ENCODE measurements at places on chromosomes 4 and X.

DNA sequence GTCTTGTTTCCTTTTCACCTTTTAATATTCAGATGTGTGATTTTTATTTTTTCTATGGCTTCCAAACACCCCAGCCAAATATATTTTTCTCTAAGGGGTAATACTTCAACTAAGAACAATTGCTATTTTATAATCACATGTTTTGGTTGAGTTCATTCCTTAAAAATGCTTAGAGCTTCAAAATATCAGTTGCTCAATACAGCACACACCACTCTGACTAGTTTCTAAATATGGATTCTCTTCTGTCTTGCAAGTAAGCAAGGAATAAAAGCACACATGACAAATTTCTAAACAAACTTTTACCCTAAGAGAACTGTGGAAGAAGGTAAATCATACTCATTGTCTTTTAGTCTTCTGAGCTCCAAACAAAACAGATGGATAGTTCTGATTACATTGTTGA lies 27.2 kb downstream of the ANTXR2 start:
- no peak for DNase-seq

DNA sequence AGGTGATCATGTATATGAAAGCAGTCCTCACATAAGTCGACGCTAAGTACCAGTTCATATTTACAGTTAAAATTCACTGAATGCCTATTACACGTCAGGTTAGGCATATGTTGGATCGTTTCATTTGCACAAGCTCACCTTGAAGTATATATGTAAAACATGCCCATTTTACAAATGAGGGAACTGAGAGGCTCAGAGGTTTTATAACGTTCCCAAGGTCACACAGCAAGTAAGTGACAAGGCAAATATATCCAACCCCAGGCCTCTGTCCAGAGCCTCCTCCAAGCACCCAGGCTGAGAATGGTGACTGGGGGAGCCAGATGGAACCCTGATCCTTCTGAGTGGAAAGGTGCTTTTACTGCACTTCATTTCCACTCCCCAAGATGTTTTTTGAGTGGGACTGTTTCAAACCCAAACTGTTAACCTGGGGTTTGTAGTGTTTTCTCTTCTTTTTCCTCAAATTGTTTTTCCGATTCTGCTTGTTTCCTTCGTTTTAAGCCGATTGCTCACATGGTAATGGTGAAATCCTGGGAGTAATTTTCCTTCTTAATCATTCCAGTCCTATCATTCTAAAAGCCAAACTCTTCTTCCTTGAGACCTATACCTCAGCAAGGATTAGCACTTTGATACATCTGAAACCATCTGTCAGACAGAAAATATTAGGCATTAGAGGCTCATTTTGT lies 791 bp downstream of the SMIM20 start:
- no peak for DNase-seq

- no peak for DNase-seq
Observed at GRCh38 chr4:36123906-36124305, 120.4 kb downstream of the ARAP2 start.

DNA sequence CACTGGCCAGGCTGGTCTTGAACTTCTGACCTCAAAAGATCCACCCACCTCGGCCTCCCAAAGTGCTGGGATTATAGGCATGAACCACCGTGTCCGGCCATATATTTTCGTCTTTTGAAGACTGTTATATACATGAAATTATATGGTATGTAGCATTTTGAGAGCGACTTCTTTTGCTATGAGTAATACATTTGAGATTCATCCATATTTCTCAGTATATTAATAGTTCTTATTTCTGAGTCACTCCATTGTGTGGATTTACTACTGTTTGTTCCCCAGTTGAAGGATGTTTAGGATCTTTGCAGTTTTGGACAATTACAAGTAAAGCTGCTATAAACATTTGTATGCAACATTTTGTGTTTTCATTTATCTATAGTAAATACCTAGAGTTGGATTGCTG lies 34.9 kb downstream of the GNL3L start:
- no peak for DNase-seq

DNA sequence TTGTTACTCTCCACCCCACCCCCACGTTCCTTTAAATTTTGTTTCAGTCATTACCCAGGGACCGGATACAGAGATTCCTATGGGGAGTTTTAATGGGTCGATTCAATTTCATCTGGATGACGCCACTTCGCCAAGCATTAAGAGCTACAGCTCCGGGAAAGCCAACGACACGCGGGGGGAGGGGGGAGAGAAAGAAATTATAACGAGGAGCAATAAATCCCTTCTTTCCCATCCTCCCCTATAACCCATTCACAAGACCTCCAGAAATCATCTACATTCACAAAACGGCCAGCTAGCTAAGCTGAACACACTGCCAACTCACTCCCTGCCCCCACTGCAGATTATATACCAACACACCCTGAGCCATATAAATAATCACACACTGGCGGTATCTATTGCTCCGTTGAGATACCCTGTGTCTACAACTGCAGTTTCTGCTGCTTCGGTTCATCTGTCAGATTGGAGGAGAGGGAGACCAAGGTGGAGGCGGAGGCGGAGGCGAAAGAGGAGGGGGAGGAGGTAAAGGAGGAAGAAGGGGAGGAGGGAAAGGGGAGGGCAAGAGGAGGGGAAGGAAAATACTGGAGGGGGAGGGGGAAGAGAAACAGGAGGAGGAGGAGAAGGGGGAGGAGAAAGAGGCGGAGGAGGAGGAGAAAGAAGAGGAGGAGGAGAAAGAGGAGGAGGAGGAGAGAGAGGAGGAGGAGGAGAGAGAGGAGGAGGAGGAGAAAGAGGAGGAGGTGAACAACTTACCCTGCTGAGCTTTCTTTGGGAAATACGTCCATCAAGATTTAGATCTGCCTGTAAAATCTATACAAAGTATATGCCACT lies 113.9 kb upstream of the VAMP7 start:
- DNase-seq = peak; percentile 7

GRCh38 chrX:96102997-96103396 lies 581.6 kb upstream of the DIAPH2 start:
- DNase-seq = no peak

DNA sequence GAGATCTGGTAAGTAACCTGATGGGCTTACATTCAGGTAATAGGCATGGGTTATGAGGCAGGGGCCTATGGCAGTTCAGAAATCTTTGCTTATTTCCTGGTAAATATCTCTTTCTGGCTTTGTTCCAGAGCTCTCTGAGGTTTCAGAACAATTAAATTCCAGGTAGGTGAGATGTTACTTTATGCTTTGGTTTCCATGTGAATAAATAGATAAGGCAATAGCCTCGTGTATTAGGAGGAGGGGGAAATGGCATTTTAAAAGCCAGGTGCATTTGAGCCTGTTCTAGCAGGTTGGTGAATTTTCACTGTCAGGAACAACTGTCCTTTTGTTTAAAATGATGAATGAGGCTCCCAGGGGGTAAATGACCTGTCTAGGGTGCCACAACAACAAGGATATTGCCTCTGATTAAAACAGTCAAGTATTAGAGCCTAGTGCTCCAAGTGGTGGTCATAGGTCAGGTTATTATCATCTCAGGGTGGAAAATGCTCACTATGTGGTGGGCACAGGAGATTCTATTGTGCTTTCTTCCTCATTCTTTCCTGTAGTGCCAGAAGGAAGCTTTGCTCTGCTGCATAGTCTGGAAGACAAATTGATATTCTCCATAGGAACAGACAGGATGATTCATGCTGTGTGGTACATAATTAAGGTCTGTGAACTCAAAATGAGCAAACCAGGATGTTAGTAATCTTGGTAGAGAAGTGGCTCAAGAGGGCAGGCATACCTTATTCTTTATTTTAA lies 296.2 kb downstream of the INPP4B start:
- no peak for DNase-seq

DNA sequence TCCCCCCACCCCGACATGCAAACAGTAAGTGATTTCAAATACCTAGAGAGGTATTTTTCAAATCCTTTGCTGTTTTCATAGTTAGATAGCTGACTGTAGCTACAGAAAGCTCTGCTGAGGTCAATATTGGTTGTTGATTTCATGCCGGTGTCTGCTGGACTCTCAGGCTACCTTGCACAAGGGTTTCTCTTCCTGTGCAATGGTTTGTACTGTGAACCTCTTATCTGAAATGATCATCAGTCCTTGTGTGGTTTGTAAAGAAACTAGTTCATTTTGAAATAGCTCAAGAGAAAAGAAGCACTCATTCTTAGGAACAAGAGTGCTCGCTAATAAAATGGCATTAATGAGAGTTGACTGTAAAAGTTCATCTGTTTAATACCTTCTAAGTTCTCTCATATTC lies 2.1 kb downstream of the MTM1 start:
- DNase-seq = no peak

- no peak for DNase-seq
Observed at GRCh38 chr4:44257461-44257860, 191.1 kb downstream of the KCTD8 start.

DNA sequence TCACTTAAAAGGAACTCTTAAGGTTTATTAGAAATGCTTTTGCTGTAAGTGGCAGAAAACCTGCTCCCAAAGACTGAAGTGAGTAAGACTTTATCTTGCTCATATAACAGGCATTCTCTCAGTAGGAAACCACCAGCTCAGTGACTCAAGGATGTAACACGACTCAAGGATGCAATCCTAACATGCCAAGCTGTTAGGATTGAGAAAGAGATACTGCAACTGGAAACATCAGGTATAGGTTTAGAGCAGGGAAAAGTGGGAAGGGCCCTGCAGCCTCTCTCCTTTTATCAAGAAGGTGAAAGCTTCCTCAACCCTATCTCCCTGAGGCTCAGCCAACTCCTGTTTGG lies 11.9 kb upstream of the SLC9A7 start:
- no peak for DNase-seq

- DNase-seq = no peak
Observed at GRCh38 chr4:156598138-156598681, 373.4 kb downstream of the PDGFC start.

DNA sequence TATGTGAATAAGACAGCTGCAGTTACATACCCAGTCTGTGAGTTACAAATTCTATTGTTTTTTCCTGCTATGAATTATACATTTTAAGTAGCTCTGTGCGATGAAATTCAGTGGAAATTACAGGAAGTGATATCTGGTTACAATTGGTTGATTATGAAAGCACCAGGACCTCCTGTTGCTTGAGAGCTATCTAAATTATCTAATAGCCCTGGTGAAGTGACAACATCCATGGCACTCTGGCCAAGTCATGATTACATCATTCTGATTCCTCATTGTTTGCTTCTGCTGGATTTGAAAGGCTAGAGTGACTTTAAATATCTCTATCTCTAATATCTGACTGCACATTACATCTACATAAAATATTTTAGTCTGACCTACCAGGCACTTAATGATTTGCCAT lies 515.0 kb downstream of the CFAP47 start:
- DNase-seq = no peak

- DNase-seq = peak; percentile 2
Observed at GRCh38 chrX:41559235-41560052, 112.3 kb downstream of the NYX start.

DNA sequence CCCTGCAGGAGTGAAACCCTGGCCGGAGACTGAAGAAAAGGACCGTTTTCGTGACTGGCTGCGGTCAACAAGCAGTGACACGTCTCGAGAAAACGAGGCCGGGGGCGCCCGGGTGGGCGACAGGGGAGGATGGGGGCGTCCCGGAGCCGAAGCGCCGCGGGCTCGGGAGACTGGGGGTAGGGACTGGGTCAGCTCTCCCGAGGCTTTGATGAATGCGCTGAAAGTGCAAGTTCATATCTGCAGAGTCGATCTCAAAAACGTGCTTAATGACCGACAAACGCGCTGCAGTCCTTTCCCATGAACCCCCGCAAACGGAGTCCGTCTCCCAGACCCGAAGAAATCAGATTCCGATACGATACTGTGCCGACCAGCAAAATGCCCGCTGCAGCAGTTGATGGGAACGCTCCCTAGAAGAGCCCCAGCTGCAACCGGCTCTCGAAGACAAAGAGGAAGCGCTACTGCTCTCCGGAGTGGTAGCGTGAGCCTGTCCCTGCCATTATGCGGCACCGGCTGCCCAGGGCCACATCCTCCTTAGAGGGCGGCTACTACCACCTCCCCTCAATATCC lies 806 bp upstream of the CD99L2 start:
- no peak for DNase-seq

GRCh38 chr4:83012200-83012686 lies 1.6 kb upstream of the LIN54 start:
- no peak for DNase-seq

DNA sequence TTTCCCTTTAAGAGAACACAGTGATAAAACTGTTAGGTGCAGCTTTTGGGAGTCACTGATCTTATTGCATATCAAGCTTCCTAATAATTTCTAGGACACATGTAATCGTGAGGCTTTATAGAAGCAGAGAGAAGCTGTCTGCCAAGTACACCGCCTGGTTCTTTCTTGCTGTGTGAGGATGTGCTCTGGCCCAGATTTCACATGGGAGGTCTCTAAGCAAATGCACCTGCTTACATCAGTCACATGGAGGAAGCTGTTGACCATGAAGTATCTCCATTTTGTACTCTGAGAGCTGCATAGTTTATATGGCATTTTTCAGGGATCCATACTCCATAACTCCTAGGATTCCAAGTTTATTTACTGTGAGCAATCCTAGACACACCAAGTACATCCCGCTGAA lies 37.1 kb downstream of the RGS12 start:
- no peak for DNase-seq

GRCh38 chr4:174369985-174370384 lies 86.3 kb downstream of the CEP44 start:
- DNase-seq = no peak

DNA sequence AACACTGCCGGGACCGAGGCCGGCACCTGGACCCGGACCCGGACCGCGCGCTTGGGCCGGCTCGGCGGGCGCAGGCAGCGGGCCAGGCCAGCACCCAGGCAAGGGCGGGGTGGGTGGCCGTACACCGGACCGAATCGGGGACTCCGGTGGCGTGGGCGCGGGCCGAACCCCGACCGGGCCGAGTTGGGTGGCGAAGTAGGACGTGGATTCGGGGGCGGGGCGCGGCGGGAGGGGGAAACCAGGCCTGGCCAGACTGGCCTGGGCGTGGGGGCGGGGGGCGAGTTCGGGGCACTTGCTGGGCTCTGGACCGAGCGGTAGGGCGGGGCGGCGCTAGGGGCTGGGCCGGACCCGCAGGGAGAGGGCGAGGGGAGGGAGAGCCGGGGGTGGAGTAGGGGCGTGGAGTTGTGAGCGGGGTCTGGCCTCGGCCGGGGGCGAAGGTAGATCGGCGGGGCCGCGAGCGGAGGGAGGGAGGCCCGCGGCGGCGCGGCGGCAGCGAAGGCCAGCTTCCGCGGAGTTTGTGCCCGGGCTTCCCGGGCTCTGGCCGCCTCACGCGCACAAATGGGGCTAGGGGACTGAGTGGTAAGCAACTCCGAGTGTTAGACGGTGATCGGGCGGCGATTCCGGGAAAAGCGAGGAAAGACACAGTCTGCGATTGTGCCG lies 1.8 kb upstream of the BCORL1 start:
- no peak for DNase-seq

- no peak for DNase-seq
Observed at GRCh38 chrX:66676413-66676812, 37.5 kb upstream of the EDA2R start.

GRCh38 chr4:95599777-95600400 lies 51.1 kb upstream of the UNC5C start:
- no peak for DNase-seq

- DNase-seq = no peak
Observed at GRCh38 chr4:924107-925096, 7.7 kb downstream of the GAK start.
